ENCODE measurements at places on chromosomes 7 and 10.

- peak; percentile 82 for DNase-seq
Observed at GRCh38 chr10:67257018-67257417, 331.2 kb downstream of the LRRTM3 start.

GRCh38 chr7:111041577-111041976 is 49.4 kb upstream of the LRRN3 start:
- no peak for DNase-seq

DNA sequence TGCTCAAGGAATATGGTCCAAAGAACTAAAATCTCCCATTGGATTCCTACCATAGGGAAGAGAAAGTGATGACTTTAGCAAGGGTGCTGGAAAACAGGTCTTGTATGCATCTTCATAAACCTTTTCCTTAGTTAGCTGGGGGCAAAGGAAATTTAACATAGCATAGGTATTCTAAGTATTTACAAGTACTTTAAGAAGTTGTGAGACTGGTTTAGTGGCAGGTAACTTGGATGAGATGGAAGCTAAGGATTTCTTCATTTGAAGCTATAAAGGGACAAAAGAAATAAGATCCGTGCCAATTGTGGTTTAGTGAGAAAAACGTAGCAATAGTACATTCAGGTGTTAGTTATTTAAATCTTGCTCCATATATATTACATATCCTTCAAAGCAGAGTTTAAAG is 183.4 kb upstream of the TCF7L2 start:
- DNase-seq: no peak

GRCh38 chr7:99195867-99196266 is 12.0 kb downstream of the KPNA7 start:
- DNase-seq: no peak

DNA sequence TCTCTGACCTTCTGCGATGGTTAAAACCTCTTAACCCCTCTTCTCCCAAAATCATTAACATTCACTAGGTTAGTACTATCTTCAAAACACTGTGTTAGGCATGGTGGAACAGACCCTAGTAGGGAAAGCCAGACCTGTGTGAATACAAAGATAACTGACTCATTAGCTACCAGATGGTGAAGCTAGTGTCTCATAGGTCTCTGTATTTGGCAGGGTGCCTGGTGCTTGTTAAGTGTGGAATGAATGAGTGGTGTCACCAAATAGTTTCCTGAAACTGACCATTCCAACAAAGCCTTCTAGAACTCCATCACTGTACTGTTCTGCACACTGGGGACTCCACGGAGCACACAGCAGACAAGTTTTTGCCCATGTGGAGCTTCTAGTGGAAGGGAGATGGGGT is 27.7 kb upstream of the TM9SF3 start:
- DNase-seq: peak; percentile 12

DNA sequence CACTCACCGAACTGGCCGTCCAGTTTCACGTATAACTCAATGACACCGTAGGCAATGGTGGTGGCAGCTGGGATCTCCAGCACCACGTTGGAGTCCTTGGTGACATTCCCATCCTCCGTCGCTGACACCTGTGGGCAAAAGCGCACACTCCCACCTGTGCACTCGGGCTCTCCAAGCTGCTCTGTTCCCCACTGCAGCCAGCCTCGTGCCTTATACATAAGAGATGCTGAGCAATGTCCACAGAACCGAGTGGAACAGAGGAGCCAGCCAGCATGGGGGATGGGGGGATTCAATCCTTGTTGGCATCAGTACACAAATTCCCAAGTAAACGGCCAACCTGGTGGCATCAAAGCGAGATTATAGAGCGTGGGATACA is 40.0 kb downstream of the GSDME start:
- DNase-seq: no peak

- no peak for DNase-seq
Observed at GRCh38 chr10:35268791-35269257, 67.5 kb upstream of the CCNY start.

DNA sequence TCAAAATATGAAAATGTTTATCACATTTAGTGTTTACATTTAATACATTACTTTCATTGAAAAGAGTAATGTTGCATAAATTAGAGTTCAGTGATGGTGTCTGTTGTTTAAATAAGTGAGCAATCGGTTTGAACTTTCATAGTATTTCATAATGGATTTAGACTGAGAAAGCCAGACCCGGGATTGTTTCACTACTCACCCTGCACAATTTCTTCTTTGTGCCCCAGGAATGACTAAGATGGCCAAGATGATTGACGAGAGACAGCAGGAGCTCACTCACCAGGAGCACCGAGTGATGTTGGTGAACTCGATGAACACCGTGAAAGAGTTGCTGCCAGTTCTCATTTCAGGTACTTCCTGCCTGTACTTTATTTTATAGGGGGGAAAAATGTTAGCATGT is 74.6 kb downstream of the VCL start:
- DNase-seq: no peak

GRCh38 chr10:13395540-13395939 is 47.4 kb upstream of the SEPHS1 start:
- DNase-seq: no peak

GRCh38 chr10:129601737-129602136 is 134.7 kb downstream of the MGMT start:
- DNase-seq: no peak

DNA sequence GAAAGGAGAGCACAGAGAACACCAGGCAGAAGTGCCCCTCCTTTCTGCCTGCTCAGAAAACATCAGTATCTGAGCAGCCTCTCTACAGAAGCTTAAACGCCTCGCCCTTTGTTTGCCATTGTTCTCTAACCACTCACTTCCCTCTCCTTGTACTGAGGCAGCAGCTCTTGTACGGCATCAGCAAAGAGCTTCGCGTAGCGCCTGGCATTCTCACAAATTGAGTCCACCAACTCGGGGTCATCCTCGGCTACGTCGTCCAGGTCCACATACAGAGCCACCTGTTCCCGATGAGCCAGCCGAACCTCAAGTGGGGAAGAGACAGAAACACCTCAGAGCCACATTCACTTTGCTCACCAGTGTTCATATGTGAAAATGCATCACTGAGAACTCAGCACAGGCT is 1.7 kb downstream of the MCM7 start:
- DNase-seq: no peak

DNA sequence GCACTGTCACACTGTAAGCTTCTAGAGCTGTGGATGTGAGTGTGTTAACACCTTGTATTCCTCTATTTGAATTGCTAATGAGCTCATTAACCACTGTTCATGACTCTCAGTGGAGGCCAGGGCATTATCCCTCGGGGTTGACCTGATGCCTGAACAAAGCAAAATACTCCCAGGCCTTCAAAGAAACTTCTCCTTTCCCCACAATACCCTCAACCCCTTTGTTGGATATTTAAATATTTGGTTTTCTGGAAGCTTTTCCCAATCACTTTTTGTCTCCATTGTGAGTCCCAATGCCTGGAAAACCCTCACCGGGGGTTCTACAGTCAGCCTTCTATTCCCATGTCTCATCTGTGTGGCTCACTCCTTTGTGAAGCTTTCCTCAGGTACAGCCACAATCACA is 780.1 kb downstream of the PHTF2 start:
- no peak for DNase-seq

All from NCI-H1417 (cell line).